Common myeloid progenitor, CD34-positive (primary cell): ENCODE measurements at places on chromosomes 3 and 15.

DNA sequence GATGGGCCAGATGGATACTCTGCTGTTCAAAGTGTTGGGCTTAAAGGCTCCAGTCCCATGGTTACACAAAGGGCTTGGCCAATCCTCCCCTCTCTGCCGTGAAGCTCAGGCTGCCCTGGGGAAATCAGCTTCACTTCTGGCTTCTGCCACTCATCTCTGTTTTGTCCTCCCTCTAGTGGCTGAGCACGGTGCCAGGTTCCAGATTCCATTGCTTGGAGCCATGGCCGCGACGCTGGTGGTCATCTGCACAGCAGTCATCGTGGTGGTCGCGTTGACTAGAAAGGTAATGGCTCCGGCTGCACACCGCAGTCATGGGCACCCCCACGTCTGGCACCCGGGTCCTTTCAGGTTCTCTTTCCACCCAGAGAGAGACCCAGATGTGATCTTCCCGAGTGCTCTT lies 5.6 kb downstream of the TIGIT start:
- H3K27ac ChIP-seq: no peak overlapping the region
- H3K27me3 ChIP-seq: no peaks in the 10 kb centered on the region
- no peaks in the 10 kb centered on the region for H3K36me3 ChIP-seq
- no peaks in the 10 kb centered on the region for H3K4me1 ChIP-seq
- H3K4me3 ChIP-seq: no peak overlapping the region

DNA sequence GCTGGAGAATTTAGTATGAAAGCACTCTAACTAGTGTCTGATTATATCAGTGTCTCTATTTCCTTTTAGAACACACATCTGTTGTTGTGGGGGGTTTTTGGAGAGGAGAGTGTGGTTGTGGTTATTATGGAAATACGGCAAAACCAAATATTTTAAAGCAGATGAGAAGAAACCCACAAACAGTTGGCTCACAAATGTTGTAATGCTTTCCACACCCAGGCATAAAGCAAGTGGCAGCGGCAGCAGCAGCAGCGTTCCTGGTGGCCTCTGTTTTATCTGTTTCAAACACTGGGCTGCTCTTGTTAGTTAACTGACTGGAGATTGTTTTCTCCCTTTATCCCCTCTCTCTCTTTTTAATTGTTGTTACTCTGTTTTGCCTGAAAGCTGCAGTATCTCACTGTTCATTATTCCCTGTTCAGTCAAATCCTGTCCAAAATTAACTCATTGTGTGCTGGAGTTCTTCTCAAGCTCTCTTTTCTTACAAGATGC lies 1045.5 kb upstream of the NR2F2 start:
- H3K27ac ChIP-seq: no peak overlapping the region
- no peak overlapping the region for H3K4me3 ChIP-seq
- H3K36me3 ChIP-seq: no peaks in the 10 kb centered on the region
- peaks cover 18% of the 10 kb centered on the region for H3K27me3 ChIP-seq
- peak; percentile 74 for DNase-seq

- no peaks in the 10 kb centered on the region for H3K36me3 ChIP-seq
- DNase-seq: no peak
- no peaks in the 10 kb centered on the region for H3K4me1 ChIP-seq
- no peak overlapping the region for H3K27ac ChIP-seq
These were observed 35.8 kb upstream of the SLCO2A1 start for GRCh38 chr3:134065252-134066157.

GRCh38 chr15:68383161-68384074 lies 48.5 kb downstream of the ITGA11 start:
- no peak overlapping the region for H3K27ac ChIP-seq
- H3K36me3 ChIP-seq: no peaks in the 10 kb centered on the region
- no peaks in the 10 kb centered on the region for H3K27me3 ChIP-seq
- H3K4me1 ChIP-seq: peaks cover 23% of the 10 kb centered on the region

DNA sequence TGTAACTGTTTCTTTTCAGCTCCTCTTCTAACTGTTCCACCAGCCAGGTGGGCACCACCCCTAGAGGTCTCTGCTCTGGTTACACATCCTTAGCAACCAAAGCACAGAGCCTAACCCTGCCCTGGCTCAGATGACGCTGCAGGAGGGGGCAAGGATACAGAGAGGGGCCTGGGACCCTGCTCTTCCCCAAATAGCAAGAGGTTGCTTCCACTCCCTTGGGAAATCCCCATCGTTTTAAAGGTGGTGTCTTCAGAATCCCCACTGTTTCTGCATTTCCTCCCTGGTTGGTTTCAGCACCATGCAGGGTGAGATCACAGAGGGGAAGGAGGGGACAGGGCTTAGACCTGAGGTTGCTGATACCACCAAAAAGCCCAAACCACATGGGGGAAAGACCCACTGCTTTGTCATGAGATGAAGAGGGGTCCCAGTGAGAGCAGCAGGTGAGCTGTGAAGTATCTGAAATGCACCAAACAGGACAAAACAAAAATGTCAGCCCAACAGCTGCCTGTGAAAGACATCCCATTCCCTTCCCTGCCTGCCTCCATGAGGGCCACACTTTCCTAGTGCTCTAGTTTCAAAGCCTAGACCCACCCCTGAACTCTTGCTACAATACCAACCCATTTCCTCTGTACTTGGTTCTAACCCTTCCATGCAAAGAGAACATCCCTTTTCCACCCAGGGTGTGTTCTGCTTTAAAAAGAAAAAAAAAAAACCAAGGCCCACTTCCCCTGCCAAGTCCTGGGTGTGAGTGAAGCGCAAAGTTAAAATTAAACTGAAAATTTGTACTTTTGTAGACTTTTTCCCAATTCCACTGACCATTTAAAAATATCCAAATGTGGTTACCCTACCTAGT lies 29.0 kb downstream of the ANP32A start:
- peak overlapping the region; percentile 69 for H3K27ac ChIP-seq
- peaks cover 98% of the 10 kb centered on the region for H3K4me1 ChIP-seq
- DNase-seq: peak; percentile 93
- H3K4me3 ChIP-seq: no peak overlapping the region
- peaks cover 3% of the 10 kb centered on the region for H3K36me3 ChIP-seq
- H3K27me3 ChIP-seq: no peaks in the 10 kb centered on the region

GRCh38 chr3:96007650-96008195 lies 806.7 kb upstream of the EPHA6 start:
- no peak overlapping the region for H3K4me3 ChIP-seq
- no peak for DNase-seq
- no peaks in the 10 kb centered on the region for H3K36me3 ChIP-seq
- no peaks in the 10 kb centered on the region for H3K4me1 ChIP-seq
- H3K27me3 ChIP-seq: no peaks in the 10 kb centered on the region

GRCh38 chr3:23480329-23480714 lies 277.2 kb downstream of the UBE2E2 start:
- H3K27ac ChIP-seq: no peak overlapping the region
- no peak overlapping the region for H3K4me3 ChIP-seq

DNA sequence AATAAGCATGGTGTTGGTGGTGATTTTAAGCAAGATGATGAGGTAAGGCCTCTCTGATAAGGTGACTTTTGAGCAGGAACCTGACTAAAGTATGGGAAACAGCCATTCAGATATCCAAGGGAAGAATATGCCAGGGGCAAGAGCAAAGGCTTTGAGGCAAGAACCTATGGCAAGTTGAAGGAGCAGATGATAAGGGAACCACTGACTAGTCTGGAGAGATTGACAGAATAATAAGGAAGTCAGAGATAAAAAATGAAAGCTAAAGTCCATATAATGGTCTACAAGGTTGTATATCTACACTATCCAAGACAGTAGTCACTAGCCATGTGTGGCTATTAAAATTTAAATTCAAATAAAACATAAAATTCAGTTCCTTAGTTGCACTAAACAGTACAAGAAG lies 2.5 kb upstream of the C3orf38 start:
- peaks cover 26% of the 10 kb centered on the region for H3K4me1 ChIP-seq
- no peaks in the 10 kb centered on the region for H3K27me3 ChIP-seq
- H3K4me3 ChIP-seq: no peak overlapping the region
- H3K36me3 ChIP-seq: peaks cover 1% of the 10 kb centered on the region
- no peak overlapping the region for H3K27ac ChIP-seq
- no peak for DNase-seq

DNA sequence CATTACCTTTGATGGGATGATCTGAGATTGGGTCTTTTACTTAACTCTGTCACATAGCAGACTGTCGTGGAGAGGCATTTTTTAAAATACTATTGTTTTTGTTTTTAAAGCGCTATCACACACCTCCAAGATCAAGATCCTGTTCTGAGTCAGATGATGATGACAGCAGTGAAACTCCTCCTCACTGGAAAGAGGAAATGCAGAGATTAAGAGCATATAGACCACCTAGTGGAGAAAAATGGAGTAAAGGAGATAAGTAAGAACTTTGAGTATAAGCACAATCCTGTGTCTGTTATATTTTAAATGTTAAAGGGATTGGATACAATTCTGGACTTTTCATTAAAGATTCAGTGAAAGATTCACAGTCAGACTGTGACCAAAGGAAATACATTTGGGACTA lies 18.4 kb upstream of the ZBTB47 start:
- H3K4me1 ChIP-seq: no peaks in the 10 kb centered on the region
- no peaks in the 10 kb centered on the region for H3K27me3 ChIP-seq
- peaks cover 94% of the 10 kb centered on the region for H3K36me3 ChIP-seq
- DNase-seq: peak; percentile 76
- H3K4me3 ChIP-seq: no peak overlapping the region

DNA sequence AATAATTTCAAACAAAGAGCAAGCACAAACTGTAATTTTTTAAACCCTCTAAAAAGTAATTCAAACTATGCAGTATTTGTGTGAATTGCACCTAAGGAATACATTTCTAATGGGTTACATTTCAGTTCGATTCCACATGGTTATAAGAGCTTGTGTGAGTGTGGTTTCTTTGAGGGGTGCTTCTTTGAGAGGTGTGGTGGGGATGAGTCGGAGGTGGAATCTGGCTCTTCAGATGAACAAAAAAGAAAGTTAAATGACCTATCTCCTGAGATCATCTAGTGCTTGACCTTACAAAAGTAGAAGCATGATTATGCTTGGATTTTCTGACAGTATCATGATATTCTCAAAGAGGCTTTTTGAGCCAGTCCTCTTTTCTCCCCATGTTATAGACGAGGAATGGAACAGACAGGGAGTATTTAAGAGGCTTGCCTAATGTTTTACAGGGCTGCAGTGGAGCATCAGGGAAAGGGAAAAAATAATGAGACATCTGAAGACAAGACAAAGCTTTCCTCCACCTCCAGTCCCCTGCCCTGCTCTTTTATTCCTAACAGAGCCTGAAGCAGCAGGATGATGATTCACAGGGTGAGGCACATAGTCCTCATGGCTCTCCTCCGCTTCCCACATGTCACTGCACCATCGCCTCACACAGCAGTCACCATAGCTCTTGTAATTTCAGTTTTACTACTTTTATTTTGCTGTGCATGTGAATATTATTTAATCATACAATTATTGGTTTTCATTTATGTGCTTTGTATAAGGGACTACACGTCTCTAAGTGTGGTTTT lies 82.0 kb downstream of the LYSMD4 start:
- no peak overlapping the region for H3K4me3 ChIP-seq
- H3K27me3 ChIP-seq: no peaks in the 10 kb centered on the region

- H3K4me1 ChIP-seq: peaks cover 16% of the 10 kb centered on the region
- no peak overlapping the region for H3K4me3 ChIP-seq
These were observed 36.7 kb upstream of the MBNL1 start for GRCh38 chr3:152232001-152232400.

DNA sequence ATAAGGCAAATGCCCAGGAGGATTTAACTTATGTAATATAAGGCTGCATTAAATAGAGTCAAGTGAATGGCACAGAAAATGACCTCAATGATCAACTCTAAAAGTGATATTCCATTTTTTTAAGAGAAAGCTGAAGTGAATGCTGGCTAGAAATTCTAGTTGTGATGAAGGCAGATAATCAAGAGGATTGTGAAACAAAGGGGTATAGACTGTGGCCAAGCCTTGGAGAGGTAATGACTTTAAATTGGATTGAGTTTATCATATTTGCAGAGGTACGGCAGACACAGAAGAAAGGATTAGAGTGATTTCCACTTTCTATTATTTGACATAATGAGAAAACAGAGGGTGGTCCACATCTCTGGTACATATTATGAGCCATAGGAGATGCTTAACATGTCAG lies 269.2 kb downstream of the MECOM start:
- no peak for DNase-seq
- no peak overlapping the region for H3K4me3 ChIP-seq
- H3K36me3 ChIP-seq: no peaks in the 10 kb centered on the region
- peaks cover 7% of the 10 kb centered on the region for H3K4me1 ChIP-seq
- no peak overlapping the region for H3K27ac ChIP-seq

GRCh38 chr15:61196711-61197586 lies 32.2 kb downstream of the RORA start:
- no peaks in the 10 kb centered on the region for H3K36me3 ChIP-seq
- no peaks in the 10 kb centered on the region for H3K4me1 ChIP-seq
- DNase-seq: no peak
- no peak overlapping the region for H3K27ac ChIP-seq
